ENCODE measurements at places on chromosomes 13 and 19. TPM values are rescaled to one million over a fixed set of nuclear protein-coding genes. Genes with fewer than 3 reads are reported as not detected.

DNA sequence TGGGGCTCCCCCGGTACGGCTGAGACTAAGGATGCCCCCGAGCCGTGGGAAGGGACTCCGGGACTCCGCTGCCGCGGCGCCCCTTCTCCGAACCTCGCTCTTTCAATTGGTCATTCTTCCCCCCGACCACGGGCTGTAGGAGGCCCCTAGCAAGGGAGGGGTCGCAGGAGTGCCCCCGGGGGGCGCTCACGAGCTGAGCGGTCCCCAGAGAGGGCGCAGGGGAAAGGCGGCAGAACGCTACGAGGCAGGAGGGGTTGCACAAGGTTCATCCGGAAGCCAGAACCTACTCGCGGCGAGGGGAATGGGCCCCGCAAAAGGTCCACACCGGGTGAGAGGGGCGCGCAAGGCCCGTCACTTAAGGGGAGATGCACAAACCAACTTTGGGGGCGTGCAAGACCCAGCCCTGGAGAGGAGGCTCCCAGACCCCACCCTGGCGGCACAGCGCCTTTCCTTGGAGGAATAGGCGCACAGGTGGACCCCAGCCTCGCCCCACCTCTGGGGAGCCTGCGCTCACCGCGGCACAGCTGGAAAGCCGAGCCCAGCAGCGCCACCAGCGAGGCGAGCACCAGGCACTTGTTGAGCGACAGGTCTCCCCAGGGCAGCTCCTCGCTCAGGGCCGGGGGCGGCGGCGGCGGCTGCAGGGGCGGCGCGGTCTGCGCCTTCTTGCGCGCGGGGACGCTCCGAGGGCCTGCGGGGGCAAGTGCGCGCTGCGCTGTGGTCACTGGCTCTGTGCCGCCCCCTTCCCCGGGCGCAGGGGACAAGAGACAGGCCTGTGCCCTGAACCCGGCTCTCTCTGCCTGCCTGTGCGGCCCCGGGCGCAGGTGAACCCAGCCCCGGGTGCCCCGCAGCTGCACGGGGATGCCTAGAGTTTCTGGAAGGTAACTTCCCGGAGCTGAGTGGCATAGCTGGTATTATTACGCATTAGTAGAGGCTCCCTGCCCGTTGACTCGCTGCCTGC, 2.8 kb downstream of the JSRP1 start:
- no peak for DNase-seq

DNA sequence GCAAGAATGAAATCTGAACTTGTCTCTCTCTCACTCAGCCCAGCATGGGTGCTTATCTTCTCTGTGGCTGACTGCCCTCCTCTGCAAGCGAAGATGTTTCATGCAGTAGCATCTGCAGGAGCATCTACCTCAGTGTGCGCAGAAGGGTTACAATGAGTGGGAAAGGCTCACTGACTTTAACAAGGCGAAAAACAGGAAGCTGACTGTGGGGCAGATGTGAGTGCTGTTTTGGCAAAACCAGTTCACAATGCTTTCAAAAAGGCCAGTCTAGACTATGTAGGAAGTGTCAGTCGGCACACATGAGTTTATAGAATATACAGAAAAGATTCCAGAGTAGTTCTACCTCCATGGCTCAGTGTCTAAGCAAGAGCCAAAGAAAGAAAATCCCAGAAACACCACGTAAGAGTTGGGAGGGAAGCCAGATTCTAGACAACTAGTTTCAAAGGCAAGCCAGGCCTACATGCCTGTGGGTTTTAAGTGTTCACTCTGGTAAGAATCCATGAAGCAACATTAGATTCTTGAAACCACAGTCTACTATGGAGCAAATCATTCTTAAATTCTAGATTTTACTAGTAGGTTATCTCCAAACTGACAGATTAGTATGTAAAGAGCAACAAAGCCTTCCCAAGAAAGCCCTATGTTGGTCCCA, 124.5 kb downstream of the ABCC4 start:
- no peak for DNase-seq

- no peak for DNase-seq
Measured at GRCh38 chr19:54073829-54074228, 7.3 kb downstream of the TARM1 start.

GRCh38 chr13:33526718-33527117, 241.2 kb upstream of the STARD13 start:
- DNase-seq, result no peak

- no peak for DNase-seq
Measured at GRCh38 chr19:29623726-29624488, 17.8 kb downstream of the POP4 start.

- no peak for DNase-seq
Measured at GRCh38 chr13:81293594-81294164, 952.8 kb upstream of the SPRY2 start.

GRCh38 chr13:48009284-48009683, 8.2 kb upstream of the SUCLA2 start:
- no peak for DNase-seq

- no peak for DNase-seq
Measured at GRCh38 chr19:56105090-56105701, 15.9 kb downstream of the ZNF787 start.

DNA sequence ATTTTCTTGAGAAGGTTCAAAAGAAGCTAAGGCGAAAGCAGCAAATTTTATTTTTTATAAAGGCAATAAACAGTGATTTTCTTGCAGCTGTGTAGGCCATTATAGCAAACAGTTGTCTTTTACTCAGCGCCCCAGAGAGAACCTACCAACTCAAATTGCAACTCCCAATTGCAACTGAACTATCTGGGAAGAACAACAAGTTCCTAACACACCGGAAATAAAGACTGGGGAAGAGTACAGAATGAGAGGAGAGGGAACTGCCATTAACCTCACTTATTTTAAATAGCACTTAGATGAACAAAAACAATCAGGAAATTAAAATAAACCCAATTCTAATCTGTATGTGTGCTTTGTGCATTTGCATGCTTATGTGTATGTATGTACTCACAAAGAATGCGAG, 171.1 kb downstream of the KCTD12 start:
- DNase-seq, result no peak

GRCh38 chr19:31596751-31597150, 247.5 kb upstream of the TSHZ3 start:
- no peak for DNase-seq

- peak; percentile 80 for DNase-seq
Measured at GRCh38 chr19:35739275-35740107, 2.8 kb downstream of the IGFLR1 start.

DNA sequence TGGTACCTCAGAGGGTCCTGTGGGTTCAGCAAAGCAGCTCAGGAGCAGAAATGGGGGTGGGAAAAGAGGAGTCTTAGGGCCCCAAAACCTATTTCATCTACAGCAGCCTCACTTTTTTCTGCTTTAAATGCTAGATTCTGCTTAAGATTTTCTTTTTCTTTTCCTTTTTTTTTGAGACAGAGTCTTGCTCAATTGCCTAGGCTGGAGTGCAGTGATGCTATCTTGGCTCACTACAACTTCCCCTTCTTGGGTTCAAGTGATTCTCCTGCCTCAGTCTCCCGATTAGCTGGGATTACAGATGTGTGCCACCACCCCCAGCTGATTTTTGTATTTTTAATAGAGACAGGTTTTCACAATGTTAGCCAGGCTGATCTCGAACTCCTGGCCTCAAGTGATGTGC, 30.7 kb upstream of the WDFY2 start:
- no peak for DNase-seq

DNA sequence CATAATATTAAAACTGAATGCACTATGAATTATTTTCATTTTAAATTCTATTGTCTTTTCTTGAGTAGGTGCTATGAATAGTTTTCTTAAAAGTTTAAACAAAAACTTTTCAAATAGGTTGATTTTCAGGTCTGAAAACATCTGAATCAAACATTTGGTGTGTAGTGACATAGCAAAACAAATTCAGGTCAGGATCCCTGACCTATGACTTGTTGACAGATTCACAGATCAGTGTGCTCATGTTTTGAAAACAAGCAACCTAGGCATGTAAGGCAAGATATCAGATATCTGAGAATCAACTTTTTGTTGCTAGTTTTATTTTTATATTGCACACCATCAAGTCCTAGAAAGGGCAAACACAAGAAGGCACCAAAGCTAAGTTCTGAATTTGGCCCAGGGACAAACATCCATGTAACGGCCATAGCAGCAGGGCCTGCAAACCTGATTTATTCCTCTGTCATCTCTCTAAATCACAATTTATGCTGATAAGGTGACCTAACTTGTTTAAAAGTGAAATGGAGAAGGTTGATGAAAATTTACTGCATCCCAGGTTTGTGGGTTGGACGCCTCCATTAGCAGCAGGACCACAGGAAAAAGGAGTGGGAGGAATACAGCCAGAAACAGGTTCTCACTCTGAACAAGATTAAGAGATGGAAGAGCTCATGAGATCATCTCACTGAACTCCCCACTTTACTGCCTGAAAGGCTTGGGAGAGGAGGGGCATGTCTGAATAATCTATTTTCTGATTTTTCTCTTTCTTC, 337.7 kb downstream of the KCNRG start:
- DNase-seq, result no peak

GRCh38 chr19:46863818-46864629, 3.2 kb downstream of the ARHGAP35 start:
- peak; percentile 74 for DNase-seq

- DNase-seq, result no peak
Measured at GRCh38 chr19:16133818-16134217, 9.7 kb upstream of the HSH2D start.

- no peak for DNase-seq
Measured at GRCh38 chr19:51012661-51013190, 6.8 kb downstream of the KLK10 start.

DNA sequence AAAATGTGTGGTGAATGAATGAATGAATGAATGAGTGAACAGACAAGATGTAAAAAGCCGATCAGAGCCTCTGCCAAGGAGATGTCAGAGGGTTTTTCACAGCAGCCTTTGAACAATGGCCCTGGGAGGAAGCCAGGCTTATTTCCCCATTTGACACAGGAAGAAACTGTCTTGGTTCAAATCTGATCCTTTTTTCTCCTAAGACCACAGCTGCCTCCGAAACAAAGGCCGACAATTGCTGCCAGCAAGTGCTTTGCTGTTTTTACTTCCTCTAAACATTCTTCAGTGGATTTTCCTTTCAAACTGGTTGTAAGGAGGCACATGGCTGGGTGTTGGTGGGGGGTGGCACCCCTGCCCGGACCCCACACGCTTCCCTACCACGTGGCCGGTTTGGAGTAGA, 44.2 kb upstream of the HOMER3 start:
- peak; percentile 58 for DNase-seq

Gene GAMT
- polyA plus RNA-seq, result 26.1 TPM

Gene SAMD4B
- 127 TPM for polyA plus RNA-seq

Gene ZNF726
- polyA plus RNA-seq, result 12.3 TPM

Gene ZNF93
- 14.0 TPM for polyA plus RNA-seq

Gene SRRM5
- polyA plus RNA-seq, result 1.1 TPM

Gene PGLYRP2
- polyA plus RNA-seq, result not detected

Gene CATSPERD
- polyA plus RNA-seq, result 1.1 TPM

Gene ATP4B
- polyA plus RNA-seq, result not detected

Data from left lung (tissue), 14 donors.